Body of pancreas (tissue), 4 donors: ENCODE measurements at places on chromosomes 1 and 21. TPM values are rescaled to one million over a fixed set of nuclear protein-coding genes. Genes with fewer than 3 reads are reported as not detected.

The SLC35F3 gene
- 0.99 TPM for total RNA-seq

DNA sequence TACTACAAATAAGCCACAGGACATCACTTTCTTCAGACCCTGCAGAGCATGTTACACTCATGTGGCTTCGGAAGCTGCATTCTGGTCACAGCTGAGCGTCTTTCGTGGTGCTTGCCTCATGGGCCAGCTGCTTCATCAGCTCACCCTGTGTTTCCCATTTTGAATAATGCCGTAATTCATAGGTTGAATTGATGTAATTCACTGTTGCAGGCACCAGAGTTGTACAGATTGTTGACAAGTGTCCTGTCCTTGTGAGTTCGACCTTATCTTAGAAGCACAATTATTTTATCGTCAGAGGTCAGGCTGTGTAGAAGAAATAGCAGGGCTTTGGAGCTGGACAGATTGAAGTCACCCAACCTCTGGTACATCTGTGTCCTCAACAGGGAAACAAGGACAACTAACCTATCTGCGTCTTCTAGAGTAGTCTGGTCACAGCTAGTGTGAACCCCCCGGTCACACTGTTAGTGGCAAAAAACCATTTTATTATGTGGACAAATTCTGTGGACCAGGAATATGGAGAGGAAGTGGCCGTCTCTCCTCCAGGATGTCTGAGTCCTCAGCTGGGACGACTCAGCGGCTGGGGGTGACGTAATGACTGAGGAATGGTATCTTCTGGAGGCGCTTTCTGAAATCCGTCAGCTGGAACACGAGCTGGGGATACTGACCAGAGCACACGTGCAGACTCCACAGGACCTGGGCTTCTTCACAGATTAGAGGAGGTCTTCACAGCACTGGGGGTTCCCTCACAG, 17.8 kb downstream of the PKNOX1 start:
- DNase-seq, result peak; percentile 23

- DNase-seq, result no peak
Observed at GRCh38 chr1:93851327-93851712, 27.7 kb downstream of the DNTTIP2 start.

The TARBP1 gene
- total RNA-seq, result 30.6 TPM

The SPATA45 gene
- not detected for total RNA-seq

The ELAVL4 gene
- total RNA-seq, result not detected

The SPATC1L gene
- 9.6 TPM for total RNA-seq

- DNase-seq, result no peak
Observed at GRCh38 chr1:22627331-22627730, 9.1 kb upstream of the C1QA start.

The C1orf50 gene
- 2.1 TPM for total RNA-seq

DNA sequence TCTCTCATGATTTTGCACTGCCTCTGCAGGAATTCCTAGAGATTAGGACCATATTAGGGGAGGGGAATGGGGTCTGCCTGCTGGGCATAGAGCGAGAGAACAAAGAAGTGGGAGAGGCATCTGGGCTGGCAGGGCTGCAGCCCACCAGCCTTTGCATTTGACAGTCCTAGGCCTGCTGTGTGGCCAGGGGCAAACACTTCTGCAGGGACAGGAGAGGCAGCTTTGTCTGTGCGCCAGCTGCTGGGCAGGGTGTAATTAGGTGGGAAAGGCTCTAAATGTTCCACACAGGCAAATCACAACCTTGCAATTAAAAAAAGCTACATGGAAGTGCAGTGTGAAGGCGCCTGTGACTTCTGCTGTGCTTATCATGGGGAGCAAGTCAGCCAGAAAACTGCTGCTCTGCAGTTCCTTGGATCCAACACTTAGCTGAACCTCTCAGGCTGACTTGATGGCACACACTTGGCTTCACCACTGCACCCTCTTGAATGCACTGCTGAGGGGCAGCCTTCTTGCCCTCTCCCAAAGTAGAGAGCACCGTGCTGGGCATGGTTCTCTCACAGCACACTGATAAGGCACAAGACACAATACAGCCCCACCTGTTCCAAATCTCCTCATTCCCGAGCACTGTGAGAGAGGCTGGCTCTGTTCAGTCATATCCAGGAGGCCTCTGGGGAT, 73.6 kb upstream of the TLR5 start:
- no peak for DNase-seq

The PGLYRP4 gene
- not detected for total RNA-seq

DNA sequence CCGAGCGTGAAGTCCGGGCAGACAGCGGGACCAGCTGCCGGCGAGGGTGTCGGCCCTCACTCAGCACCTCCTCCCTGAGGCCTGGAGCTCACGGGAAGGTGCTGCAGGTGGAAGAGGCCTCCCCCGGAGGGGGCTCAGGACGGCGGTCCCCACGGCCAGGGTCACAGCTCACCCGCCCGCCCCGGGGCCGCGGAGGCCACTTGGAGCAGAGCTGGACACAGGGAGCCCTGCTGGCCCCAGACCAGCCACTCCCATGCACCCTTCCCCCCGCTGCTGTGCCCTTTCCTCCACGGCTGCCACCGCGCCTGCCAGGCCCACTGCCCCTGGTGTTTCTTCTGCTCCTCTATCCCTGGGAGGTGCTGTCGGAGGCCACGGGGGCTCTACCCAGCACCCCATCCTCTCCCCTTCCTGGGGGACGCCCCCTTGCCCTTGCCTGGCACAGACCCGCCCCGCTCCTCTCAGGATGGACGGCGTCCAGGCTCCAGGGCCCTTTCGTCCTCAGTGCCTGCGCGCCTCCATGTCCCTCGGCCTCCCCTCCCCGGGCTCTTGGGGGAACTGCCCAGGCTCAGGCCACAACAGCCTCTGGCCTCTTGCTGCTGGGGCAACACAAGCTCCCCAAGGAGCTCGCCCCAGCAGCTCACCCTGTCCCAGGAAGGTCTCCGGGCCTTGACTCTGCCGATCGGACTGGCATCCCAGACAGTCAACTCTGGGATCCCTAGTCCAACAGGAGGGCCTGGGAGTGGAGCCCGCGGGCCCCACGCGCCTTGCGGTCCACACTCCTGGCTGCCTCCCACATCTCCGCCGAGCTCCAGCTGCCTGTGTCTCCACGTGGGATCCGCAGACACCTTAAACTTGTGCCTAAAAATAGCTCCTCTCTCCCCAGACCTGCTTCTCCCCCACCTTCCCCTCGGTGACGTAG, 4.1 kb downstream of the TMEM240 start:
- no peak for DNase-seq
